ENCODE measurements at places on chromosomes 7 and 10.

GRCh38 chr7:92631850-92632487, 41.8 kb upstream of the FAM133B start:
- no peak for DNase-seq

DNA sequence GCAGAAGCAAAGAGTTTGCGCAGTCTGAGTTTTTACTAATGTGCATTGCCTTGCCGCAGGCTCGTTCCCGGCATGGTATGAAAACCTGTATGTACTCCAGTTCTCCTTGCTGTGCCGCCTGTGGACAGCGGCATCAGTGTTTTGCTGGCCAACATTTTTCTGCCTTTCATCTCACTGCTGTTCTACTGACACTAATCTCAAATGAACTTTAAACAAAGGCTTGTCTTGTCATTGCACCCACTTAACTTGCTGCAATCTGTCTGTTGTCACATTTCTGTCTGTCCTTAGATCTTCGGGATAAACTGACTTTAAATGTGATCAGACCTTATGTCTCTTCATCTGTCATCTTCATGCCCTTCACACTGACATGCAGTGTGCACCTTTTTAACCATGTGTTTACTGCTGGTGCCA, 71.7 kb upstream of the ZNRF2 start:
- no peak for DNase-seq

- DNase-seq = no peak
Observed at GRCh38 chr7:19091550-19092200, 25.8 kb downstream of the TWIST1 start.

- peak; percentile 59 for DNase-seq
Observed at GRCh38 chr10:101301111-101301731, 52.7 kb upstream of the BTRC start.

GRCh38 chr7:26495569-26495968, 203.9 kb downstream of the SNX10 start:
- DNase-seq = no peak

- DNase-seq = no peak
Observed at GRCh38 chr10:85177767-85178166, 849.4 kb downstream of the CCSER2 start.

DNA sequence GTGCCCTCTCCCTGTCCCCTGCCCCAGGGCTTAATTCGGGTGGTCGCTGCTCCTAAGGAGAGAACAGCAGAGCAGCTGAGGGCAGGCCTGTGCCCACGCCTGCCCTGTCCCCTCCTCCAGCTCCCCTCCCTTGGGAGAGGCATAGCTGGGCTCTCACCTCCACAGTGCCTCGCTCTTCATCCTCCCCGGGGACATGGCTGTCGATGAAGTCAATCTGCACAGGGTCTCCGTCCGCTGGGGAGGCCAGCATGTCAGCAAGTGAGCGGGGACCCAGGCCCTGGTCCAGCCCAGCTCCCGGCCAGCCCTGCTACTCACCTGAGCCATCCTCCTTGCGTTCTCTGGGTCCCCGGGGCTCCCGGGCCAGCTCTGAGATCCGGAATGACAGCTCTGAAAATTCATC, 3.8 kb upstream of the SAP25 start:
- DNase-seq = no peak

DNA sequence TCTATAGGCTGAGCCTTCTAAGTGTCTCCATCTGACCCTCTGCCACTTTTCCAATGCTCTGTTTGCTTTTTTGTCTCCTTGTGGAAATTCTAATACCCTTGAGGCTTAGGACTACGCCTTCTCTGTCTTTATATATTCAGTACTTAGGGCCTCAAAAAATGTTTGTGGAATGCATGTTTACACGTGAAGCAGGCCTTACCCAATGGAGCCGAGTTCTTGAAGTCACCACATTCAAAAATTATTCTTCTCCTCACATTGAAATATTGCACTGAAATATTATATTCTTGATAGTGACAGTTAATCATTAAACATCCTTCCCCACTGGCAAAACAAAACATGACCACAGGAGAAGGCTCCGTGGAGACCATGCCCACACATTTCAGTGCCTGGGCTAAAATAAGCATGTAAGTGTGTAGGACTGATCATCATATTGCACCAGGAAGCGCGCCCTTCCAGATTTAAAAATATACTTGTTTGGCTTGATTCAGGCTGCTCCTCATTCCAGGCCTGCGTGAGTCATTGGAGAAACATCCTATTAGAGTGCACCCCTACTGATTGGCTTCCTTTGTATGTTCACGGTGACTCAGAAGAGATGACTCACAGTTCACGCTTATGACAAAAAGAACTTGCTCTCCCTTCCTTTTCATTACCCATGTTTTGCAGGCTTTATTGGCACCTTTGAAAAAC, 307.4 kb upstream of the AOAH start:
- peak; percentile 96 for DNase-seq

- DNase-seq = no peak
Observed at GRCh38 chr10:30830315-30831230, 201.0 kb upstream of the LYZL2 start.

GRCh38 chr10:603745-604144, 85.7 kb downstream of the DIP2C start:
- DNase-seq = no peak

- no peak for DNase-seq
Observed at GRCh38 chr10:12795315-12796110, 206.0 kb downstream of the CCDC3 start.

- no peak for DNase-seq
Observed at GRCh38 chr10:116475866-116476265, 48.2 kb downstream of the PNLIPRP3 start.

DNA sequence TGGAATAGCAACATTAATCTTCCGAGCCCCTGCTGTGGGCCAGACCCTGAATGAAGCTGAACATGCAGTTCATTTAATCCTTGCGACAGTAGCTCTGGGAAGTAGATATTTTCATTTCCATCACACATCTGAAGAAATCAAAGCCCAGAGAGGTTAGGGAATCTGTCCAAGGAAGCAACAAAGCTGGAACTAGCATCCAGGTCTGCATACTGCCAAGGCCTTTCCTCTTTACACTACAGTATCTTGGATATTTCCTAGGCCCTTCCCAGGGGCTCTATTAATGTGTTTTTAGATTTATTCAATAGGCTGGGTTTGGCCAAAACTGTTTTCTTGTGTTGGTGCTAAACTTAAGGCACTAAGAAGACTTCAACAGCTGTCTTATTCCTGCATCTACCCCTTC, 48.1 kb downstream of the FAM13C start:
- no peak for DNase-seq

- no peak for DNase-seq
Observed at GRCh38 chr7:119271147-119271779, 1001.7 kb upstream of the KCND2 start.

- no peak for DNase-seq
Observed at GRCh38 chr10:26737730-26738129, 40.2 kb downstream of the PDSS1 start.

DNA sequence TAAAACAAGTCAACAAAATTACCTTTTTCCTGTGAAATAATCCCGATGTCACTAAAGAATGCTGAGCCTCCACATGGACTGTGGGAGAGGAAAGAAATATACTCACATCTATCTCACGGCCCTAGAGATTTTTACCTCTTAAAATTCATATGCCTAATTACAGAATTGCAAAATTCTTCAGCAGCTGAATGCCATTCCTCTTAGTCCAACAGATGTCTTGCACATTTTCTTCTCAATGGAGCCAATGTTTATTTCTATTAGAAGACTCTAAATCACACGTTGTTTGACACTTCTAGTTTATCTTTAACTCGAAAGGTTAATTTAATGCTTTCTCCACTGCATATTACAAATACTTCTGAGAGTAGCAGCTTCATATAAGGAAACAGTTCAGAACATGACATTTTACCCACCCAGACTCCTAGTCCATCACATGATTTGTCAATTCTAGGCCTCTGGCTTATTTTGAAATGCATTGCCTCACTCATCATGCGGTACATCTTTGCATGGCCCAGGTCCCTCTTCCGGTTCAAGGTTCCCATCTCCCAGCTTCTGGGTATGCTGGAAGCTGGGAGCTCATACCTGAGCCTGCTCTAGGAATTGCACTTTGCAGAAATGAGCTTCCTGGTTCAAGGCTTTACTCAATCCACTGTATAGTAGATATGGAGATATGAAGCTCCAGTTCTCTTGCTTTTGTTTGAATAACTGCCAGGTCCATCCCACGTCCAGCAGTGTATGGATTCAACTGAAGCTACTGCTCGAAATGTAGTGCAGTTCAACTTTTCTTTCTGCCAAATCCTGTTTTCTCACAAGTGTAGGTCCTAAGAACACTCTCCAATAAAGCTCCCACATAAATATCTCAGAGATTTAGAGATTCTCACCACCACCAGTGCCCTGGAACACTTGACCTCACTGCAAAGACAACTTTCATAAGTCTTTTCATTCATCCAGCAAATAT, 306.2 kb downstream of the GPR37 start:
- DNase-seq = no peak

DNA sequence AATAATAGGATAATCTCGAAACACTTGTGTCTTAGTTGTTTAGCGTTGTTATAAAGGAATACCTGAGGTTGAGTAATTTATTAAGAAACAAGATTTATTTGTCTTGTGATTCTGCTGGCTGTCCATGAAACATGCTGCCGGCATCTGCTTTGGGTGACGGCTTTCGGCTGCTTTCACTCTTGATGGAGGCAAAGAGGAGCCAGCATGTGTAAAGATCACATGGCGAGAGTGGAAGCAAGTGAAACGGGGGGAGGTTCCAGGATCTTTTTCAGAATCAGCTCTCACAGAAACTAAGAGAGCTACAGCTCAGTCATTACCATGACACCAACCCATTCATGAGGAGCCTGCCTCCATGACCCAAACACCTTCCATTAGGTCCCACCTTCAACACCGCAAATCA, 402.8 kb downstream of the CDC14C start:
- DNase-seq = no peak

DNA sequence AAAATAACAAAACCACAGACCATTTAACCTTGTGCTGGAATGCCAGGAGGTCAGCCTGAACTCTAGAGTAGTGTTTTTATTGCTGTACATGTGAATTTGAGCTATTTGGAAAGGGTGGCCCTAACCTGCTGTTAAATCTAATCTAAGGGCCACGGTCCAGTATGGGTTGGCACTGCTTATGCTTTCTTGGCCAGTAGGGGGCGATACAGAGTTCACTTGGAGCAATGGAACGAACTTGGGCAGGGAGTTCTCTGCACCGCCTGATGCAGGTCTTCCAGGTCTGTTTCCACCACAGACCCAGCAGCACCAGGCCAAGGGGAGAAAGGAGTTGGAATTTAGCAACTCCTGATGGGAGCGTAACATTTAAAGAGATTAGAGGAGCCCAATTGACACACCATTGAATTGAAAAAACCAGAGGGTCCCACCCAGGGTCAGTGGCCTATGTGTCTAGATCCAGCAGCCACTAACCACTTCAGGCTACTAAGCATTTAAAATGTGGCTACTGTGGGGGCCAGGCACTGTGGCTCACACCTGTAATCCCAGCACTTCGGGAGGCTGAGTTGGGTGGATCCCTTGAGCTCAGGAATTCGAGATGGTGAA, 75.7 kb upstream of the EFCAB10 start:
- DNase-seq = no peak

- no peak for DNase-seq
Observed at GRCh38 chr7:2288503-2288902, 25.7 kb downstream of the SNX8 start.

- no peak for DNase-seq
Observed at GRCh38 chr7:134696261-134696660, 49.6 kb downstream of the BPGM start.

GRCh38 chr7:4103352-4104091, 578.6 kb upstream of the FOXK1 start:
- DNase-seq = no peak

DNA sequence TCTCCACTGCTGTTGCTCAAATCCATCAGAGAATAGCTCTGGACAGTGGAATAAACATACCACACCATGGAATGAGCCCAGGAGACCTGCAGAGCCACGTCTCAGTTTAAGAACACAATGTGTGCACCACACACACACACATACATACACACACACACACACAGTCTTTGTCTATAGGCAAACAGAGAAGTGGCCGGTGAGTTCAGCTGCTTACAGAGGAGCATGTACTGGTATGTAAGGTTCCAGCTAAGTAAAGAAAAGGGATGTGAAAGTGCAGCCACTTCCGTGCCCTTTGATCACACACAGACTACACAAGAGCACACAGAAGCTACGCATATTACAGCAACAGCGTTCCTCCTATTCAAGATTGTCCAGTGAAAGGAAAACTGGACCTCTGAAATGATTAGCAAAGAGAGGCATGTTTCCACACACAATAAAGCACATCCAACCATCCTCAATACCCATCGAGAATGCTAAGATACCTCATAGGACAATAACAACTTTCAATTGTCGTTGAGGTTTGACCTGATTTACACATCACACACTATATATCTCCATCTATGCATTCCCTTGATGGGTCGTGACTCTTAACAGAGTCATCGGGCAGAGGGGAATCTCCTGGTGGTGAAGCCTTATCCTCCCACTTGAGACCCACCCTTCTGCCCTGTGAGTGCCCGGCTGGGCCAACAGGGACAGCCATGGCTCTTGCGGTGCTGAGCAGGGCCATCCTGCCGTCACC, 23.6 kb downstream of the SLC35B4 start:
- DNase-seq = no peak

- DNase-seq = no peak
Observed at GRCh38 chr7:25557379-25557917, 329.2 kb upstream of the NPVF start.

DNA sequence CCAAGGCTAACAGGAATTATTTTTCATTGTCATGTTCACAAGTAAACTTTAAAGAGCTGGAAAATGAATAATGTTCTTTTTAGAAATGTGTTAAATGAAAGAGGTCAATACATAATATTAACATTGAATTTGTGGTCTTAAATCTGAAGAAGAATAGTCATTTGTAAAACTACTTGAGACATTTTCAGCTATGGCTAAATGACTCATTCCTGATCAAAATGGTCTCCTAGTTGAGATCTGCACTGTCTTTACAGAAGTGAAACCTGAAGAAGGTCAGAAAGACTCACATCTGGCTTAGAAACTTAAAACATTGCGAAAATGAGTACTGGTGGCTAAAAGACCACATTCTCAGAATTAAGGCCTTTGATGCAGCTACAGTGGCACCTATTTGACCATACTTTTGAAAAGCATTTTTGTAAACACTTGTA, 5.9 kb downstream of the PIK3CG start:
- no peak for DNase-seq

DNA sequence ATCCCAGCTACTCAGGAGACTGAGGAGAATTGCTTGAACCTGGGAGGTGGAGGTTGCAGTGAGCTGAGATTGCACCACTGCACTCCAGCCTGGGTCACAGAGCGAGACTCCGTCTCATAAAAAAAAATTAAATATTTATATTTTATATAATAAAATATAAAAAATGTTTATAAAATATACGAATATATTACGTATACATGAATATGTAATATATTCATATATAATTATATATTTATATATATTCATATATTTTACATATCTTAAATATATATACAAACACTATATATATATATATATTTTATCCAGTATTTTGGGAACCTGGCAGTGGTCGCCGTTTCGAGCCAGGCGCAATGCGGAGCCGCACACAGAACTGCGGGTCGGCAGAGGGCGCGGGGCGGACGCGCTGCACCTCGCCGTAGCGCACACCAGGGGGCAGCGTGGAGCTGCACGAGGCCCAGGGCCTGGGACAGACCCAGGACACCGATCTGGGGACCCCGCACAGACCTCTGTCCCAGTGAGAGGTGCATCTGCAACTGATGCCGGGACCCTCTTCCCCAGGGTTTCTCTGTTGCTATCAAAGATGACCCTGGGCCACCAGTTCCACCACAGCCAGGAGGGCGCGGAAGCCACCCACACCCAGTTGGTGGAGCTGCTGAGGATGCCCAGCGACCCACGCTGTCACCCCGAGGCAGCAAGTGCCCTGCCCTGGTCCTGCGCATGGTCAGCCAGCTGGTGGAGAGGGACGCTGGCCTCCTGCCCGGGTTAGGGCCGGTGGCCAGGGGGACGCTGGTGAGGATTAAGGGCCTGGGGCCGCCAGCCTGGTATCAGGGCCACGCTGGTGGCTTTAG, 22.7 kb downstream of the AP5Z1 start:
- DNase-seq = peak; percentile 53
